ENCODE measurements at places on chromosomes 4 and X.

GRCh38 chr4:77586951-77587383, 18.7 kb upstream of the CXCL13 start:
- DNase-seq, result no peak

GRCh38 chr4:37862961-37863360, 27.9 kb upstream of the TBC1D1 start:
- DNase-seq, result no peak

DNA sequence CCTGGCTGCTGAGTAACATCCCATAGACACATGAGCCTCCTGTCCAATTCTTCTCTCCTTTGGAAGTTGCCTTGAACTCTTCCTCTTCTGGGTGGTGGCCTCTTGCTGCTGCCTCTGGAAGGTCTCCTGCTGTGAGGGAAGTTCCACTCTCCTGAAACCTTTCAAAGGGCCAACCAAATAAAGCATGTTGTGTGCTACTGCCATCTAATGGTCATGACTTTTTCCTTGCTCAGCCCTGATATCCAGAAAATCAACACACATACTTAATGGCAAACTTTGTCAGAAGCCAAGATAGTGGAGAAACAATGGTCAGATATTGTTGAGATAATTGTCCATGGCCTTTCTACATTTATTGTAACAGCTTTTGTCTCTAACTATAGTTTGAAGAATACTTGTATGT, 19.1 kb upstream of the ZXDA start:
- no peak for DNase-seq

DNA sequence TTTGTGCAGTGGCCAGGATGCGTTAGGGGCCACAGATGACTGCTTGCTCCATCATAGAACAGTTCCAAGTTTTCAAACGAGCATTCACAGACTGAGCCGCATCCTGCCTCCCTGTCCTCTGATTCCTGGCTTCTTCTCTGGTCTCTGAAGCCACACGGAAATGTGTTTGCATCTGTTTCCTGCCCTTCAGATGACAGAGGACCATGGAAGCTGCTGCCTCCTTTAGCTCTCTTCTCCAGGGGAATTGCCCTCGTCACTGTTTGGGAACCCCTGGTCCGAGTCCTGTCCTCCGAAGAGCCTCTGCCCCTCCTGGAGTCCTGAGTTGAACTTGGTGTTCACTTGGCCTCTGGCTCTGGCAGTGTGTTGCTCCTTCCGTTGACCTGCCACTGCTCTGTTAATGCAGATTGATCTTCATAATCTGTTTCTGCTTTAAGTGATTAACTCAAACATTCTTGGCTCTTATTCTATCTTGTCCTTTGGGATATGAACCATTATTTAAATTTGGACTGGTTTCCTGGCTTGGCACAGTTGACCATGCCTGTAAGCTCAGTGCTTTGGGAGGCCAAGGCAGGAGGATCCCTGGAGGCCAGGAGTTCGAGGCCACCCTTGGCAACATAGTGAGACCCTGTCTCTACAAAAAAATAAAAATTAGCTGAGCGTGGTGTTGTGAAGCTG, 96.0 kb downstream of the PTTG2 start:
- no peak for DNase-seq

GRCh38 chr4:45539142-45539814, 584.6 kb downstream of the GABRG1 start:
- DNase-seq, result no peak

GRCh38 chr4:27684610-27685011, 824.0 kb downstream of the STIM2 start:
- DNase-seq, result no peak

GRCh38 chr4:136121426-136121825, 1410.9 kb downstream of the PCDH18 start:
- no peak for DNase-seq

DNA sequence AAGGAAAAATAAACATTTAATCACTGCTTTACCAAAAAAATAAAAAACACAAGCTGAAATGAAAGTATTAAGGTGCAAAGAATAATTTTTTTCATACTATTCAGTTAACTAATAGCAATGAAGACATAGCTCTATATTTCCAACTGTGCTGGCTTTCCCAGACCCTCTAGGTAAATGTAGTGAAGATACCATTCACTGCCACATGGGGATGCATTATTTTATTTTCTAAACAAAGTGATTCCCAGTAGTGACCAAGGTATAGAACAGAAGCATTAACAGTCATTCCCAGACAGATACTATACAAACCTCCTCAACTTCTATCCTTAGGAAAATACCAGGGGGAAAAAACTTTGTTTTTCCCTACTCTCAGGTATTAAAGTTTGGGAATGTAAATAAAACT, 39.4 kb downstream of the ANTXR2 start:
- DNase-seq, result no peak

DNA sequence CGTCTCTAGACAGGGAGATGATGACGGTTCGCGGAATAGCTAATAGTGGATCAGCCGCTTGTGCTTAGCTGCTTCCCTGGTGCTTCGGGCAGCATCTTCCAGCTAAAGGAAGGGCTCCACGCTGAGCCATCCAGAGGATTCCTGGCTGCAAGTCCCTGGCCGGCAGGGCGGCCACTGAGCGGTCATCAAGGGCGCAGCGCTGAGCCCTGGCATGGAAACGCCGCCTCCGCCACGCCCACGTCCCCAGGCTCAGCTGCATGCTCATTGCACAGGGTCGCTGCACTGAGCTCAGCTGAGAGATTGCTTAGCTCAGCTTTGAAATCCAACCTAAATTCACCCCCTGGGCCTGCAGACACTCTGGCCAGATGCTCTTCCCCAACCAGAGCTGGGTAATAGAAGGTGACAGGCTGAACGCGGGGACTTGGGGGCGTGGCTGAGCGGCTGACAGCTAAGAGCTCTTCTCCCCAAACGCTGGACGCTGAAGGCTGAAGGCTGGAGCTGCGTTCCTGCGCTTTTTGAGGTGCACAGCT, 118.2 kb upstream of the KIT start:
- no peak for DNase-seq

- no peak for DNase-seq
Observed at GRCh38 chr4:74084984-74085383, 14.0 kb downstream of the CXCL2 start.

DNA sequence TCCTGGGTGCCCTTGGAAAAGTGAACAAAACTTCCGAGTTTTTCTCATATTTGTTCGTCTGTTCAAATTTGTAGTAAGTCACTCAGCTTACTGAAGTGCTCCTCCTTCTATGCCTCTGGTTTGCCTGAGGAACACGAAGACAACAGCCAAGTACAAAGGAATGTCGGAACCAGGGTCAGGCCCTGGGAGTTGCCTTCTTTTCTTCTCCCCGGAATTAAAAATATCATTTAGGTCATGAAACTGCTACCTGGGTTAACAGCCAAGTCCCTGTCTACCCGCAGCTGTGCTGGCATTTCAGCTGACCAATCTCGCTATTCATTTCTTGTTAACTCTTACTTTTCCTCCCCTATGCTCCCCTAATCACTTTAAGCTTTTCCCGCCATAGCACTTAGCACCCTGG, 137.6 kb upstream of the TEX13D start:
- DNase-seq, result no peak

- no peak for DNase-seq
Observed at GRCh38 chr4:16000708-16001483, 37.9 kb upstream of the FGFBP2 start.

DNA sequence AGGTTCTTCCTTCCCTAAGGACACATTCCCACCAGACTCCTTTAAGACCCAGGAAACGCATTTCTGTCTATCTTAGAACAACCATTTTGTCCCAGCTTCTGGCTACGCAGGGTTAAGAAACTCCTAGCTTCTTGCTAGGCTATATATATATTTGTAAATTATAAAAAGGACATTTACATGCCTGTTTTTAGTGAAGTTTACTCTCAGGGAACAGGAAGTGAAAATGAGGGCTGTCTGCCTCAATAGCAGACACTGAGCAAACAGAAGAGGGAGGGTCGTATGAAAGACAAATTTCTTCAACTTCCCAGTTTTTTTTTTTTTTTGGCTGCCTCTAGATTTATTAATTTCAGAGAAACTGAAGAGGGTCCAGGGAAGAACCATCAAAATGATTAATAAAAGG, 9.3 kb upstream of the FRMPD3 start:
- no peak for DNase-seq

- no peak for DNase-seq
Observed at GRCh38 chr4:13611283-13611842, 16.2 kb downstream of the BOD1L1 start.

DNA sequence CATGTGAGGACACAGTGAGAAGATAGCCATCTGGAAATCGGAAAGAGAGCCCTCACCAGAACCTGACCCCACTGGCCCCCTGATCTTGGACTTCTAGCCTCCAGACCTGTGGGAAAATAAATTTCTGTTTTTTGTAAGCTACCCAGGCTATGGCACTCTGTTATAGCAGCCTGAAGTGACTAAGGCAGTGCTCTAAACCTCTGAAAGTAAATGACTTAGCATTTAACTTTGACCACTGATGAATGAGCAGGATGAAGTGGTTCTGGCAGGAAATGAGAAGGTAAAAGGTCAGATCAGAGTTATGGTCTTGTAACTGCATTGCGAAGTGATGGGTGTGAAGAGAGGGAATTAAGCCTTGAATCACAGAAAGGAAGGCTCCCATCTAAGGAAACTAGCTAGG, 17.0 kb downstream of the GPAT3 start:
- DNase-seq, result no peak

GRCh38 chr4:99828477-99828876, 11.8 kb downstream of the DAPP1 start:
- DNase-seq, result no peak

DNA sequence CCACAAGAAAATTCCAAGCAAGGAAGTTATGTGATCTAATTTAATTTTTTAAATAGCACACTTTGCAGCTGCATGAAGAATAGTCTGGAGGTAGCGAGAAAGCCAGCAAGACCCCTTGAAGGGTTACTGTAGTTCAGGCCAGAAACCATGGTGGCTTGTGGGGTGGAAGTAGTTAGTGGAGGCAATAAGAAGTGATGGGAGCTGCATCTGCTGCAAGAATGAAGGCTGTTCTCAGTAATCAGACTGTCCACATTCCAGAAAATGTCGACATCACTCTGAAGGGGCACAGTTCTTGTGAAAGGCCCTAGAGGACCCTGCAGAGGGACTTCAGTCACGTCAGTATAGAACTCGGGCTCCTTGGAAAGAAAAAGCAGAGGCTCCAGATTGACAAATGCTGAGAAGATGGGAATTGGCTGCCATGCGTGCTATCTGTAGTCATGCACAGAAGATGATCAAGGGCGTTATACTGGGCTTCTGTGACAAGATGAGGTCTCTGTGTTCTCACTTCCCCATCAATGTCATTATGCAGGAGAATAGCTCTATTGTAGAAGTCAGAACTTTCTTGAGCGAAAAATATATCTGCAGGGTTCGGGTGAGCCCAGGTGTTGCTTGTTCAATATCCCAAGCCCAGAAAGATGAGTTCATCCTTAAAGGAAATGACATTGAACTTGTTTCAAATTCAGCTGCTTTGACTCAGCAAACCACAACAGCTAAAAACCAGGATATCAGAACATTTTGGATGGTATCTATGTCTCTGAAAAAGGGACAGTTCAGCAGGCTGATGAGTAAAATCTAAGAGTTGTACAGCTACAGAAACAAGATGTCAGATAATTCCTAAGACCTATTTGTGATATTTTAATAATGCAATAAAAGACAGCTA, 254.2 kb downstream of the CBR4 start:
- DNase-seq, result no peak

DNA sequence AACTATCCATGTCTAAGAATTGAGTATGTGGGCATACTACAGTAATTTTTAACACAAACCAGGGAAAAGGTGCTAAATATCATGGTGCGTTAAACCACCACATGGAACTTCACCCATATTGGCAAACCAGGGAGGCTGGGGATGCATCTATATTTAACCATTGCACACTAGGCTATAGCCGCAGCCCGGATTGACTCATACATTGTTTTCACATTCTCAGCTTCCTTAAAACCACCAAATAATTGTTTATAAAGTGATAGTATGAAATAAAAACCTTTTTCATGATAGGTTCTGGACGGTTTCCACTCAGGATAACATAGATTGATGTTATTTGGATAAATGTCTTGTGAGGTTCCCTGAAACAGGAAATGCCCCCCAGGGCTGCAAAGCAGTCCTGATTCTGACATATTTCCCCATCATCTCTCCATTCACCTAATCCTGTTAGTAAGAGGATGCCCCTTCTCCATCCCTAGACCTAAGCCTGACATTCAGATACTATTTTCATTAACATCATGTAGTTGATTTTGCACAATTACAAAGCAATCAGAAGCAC, 7.9 kb downstream of the COL25A1 start:
- DNase-seq, result no peak
